AG09319 (cell line): ENCODE measurements at places on chromosomes 7 and 10.
A peak's percentile ranks its signal among the peaks of the same experiment; 100 is the strongest.

DNA sequence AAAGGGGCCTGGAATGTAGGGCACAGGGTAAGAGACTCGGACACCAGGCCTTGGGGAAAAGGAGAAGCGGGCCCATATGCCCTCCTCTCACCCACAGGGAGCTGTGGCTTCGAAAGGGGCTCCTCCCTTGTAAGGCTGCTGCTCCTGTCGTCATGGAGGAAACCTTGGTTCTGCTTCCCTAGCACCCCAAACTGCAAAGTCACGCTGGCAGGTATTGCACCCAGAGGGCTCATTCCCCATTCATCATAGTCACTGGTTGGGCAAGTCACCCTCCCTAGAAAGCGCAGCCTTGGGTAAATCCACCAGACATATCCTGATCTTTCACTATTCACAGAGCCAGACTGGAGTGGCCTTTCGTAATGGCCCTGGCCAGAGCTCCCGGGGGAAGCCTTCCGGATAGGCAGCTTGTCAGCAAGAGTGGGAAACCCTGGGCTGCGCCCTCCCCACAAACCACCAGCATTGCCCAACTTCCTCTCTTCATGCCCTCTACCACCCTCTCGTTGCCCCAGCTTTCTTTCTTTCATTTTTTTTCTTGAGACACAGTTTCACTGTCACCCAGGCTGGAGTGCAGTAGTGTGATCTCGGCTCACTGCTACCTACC is 121.0 kb downstream of the HIP1 start:
- no peak for DNase-seq

DNA sequence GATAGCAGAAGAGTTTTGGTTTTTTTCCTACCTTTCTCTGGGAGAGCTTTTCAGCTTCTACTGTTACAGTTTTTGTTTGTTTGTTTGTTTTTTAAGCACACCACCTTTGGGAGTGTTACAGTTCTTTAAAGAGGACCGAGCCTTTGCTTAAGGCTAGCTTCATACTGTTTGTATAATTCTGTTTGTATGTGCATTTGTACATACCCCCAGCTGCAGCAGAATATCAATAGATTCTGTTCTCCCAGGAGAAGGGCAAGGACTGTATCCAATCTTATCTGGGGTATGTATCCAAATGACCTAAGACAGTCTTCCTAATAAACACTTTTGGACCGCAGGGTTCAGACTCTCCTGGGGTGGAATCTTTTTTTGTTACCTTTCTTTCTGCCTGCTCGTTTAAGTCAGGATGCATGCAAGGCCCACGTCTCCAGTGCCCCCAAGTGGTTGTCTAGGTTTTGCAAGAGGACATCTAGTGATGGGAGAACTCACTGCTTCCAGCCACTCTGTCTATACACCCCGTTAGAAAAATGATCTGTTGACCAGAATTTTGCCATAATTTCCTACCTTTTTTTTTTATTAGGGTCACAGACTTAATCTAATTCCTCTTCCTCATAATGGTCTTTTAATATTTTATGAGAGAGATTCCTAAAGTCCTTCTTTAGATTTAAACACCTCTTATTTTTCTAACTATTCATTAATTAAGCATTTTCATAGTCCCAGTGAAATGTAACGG is 23.9 kb downstream of the NRF1 start:
- DNase-seq, result peak; percentile 50

GRCh38 chr10:5587151-5588079 is 62.7 kb downstream of the CALML3 start:
- no peak for DNase-seq

DNA sequence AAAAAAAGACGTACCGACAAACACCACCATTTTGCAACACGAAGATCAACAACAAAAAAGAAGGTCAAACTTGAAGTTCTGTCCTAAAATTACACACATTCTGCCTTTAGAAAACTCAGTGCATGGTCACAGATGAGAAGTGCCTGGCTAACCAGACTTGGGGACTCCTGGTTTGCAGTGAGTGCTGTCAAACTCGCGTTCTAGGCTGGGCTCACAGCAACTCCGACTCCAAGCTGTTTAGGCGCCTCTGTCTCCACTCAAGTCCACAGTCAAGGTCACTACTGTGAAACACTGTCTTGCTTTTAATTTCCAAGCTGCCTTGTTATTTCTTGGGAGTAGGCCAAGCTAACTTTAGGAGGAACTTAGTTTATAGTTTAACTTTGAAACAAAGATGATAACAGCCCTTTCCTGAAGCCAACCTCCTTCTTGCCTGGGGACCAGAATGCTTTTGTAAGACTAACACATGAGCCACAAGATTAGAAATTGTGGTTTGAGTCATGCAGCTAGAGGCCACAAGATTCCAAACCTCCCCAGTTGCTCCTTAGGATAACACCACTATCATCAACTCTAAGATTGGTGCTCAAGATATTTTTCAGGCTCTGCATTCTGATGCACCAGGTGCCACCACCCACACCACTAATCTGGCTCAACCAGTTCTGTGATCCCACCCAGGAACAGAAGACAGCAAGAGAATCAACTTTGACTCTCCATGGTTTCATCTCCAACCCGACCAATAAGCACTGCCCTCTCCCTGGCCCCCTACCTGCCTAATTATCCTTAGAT is 1.1 kb upstream of the DNAAF5 start:
- DNase-seq, result no peak

GRCh38 chr7:107318523-107319160 is 149.8 kb downstream of the HBP1 start:
- DNase-seq, result peak; percentile 5

DNA sequence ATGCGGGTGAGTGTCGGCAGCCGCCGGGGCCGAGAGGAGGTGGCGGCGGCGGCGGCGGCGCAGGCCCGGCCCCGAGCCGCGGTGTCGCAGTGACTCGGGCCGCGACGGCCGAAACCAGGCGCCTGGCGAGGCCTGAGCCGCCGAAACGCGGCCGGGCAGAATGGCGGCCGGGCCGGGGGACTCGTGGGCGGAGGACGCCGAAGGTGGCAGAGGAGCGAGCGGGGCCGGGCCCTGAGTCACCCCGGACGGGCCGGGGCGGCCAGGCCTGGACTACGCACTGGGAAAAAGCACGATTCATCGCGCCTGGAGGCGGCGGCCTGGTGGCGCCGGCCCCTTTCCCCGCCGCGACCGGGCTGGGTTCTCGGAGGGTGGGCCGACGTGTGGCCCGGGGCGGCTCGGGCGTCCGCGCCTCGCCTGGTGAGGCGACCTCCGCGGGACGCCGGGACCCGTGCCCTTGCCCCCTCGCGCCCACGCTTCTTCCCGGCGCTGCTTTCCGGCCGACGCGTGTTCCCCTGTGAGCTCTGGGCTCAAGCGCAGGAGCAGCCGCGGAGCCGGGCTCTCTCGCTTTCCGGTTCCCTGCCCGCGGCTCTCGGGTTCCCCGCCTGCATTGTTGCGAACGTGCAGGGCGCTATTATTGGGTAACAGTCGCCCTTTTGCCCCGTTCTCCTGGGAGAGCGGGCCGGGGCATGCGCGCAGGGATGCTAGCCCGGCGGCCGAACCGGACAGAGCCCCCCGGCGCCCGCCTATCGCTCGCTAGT is 500 bp downstream of the CUL1 start:
- no peak for DNase-seq

DNA sequence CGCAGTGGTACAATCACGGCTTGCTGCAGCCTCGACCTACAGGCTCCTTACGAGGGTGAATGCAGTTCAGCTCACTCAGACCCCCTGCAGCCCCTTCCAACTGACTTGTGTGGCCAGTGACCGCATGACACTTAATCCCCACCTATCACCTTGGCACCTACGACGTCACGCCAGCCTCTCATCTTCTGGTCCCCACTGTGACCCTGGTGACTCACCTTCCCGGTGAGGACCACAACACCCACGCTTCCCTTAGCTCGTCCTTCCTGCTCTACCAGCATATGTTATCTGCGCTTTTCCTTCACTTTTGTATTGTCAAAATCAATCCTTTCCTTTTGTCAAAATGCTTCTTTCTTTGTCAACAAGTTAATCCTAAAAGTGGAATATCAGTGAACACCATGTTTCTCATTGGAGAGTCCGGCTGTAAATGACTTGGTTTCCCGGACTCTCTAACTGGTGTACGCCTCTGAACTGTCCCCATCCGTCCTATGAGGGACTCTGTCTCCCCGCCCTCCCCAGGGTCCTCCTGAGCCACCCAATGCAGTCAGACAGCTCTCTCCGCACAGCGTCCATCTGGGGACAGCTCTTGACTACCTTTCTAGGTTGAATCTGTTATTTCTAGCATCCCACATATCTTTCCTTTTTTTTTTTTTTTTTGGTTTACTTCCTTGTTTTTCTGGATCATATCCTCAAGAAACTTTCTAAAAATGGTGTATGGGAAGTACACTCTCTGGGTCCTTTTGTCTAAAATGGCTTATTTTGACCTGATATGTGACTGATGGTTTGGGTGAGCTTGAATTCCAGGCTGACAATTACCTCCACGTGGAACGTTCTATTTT is 37.3 kb downstream of the CFAP46 start:
- DNase-seq, result no peak
